Cortex of kidney (tissue), 1 donor: ENCODE measurements at places on chromosomes 6 and 20.

GRCh38 chr6:80886475-80886874, 780.0 kb downstream of the BCKDHB start:
- DNase-seq: no peak

DNA sequence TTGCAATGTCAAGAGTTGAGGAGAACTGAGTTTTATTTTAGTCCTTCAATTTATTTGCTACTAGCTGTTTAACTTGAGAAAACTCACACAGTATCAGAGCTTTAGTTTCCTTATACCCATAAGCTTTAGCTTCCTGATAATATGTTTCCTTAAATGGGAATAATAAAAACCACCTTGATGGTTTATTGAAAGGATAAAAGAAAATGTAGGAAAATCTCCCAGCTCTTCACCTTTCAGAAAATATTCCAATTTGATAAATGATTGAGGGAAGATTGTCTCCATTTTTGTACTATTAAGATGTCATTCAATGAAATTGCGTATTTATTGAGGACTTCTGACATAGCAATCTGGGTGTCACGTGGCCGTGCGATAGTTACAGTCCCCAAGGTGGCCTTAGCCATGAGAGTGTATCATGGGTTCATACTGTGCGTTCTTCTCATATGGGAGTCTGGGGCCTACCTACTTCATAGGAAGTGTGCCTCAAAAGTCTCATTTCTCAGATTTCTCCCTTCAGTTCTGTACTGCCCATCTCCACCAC, 296.3 kb upstream of the BMP2 start:
- no peak for DNase-seq

DNA sequence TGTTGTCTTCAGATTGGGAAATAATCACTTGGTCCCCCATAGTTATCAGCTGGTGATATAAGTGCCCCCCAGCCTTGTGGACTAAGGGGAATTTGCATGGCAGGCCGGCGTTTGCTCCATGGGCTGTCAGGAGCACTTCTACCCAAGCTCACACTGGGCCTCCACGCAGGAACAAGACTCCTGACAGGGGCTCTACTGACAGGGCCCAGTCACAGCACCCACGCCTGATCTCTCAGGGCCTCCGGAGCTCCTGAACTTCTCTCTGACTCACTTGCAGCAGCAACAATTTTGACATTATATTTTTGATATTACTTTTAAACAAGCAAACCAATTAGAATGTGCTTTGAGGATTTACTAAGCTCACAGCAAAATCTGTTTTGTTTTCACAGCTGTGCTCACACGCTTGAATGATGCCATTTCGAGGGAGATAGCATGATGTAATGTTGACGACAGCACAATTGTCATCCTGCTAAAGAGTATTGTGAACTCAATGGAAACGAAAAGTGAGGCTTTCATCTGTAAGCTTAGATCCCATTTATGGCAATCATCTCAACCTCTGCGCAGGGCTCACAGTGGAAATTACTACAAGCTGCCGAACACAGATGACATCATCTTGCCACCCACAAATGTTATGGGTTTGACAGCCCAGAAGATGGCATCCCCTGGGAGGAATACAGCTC, 28.7 kb upstream of the TXNDC5 start:
- no peak for DNase-seq

DNA sequence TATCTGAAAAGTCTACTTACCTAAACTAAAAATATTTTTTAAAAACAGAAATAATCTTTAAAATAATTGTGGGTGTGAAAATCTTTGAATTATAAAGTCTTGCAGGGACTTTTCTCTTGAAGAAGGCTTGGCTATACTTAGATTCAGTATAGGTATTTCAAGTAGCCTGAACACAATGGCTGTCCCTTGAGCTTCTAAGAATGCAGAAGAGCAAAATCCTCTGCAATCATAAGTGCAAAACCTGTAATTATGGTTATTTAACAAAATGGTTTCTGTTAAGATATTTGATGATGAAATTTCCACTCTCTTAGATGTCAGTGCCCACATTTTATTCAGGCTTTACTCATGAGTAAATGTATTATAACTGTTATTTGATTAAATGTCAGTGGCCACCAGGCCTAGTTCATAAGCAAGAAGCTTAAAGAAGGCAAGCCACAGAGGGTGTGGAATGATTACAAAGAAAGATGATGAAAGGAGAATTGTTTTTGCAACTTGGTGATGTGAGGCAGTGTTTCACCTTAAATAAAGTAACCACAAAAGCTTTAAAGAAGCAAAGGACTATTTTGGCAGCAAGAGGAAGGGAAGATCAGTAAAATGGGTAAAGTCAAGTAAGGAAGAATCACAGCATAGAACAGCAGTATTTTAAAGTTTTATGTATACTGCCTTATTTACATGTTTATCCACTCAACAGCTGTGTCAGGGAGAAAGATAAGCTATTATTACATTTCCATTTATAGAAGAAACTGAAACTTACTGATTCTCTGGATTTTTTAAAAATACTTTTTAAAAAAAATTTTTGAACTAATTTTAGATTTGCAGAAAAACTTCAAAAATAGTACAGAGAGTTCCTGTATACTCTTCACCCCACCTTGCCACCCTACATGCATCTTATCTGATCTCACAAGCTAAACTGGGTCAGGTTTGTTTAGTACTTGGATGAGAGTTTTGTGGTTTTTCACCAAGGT, 351.2 kb upstream of the RUNX2 start:
- no peak for DNase-seq

- DNase-seq: no peak
Measured at GRCh38 chr6:43254138-43254817, 11.0 kb downstream of the TTBK1 start.

- DNase-seq: no peak
Measured at GRCh38 chr6:2410656-2411380, 165.4 kb upstream of the GMDS start.

- DNase-seq: no peak
Measured at GRCh38 chr6:159169557-159170332, 545 bp downstream of the FNDC1 start.

- DNase-seq: no peak
Measured at GRCh38 chr6:5202206-5202605, 58.5 kb downstream of the LYRM4 start.

DNA sequence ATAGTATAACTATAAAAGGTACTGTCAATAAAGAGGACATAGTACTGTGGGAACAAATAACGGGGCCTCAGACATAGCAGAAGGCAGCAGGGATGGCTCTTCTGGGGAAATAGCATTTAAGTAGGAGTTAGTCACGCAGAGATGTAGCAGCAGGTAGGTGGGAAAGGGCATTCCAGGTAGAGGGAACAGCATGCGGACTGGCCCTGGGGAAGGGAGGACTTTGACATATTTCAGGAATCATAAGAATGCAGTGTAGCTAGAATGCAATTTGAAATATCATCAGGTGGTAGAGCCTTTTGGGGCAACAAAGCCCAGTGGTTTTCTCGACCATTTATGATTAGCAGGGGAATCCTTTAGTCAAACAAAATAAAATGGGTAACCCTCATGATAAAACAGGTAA, 191.1 kb downstream of the SLC24A3 start:
- no peak for DNase-seq

- no peak for DNase-seq
Measured at GRCh38 chr20:62159839-62160238, 16.3 kb downstream of the SS18L1 start.

GRCh38 chr6:52409499-52409898, 10.6 kb upstream of the EFHC1 start:
- DNase-seq: no peak

DNA sequence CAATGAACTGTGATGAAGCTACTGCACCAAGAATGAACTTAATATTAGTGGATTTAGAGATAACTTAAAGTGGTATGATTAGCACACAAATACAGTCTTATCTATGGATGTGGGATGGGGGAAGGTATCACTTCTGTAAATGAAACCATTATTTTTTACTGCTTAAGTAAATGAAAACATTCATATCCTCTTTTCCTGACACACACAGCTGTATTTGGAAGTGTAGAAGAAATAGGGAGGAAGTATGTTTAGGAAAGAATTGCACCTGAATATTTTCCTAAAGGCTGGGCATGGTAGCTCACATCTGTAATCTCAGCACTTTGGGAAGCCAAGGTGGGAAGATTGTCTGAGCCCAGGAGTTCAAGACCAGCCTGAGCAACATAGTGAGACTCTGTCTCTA, 96.8 kb downstream of the HIVEP2 start:
- DNase-seq: no peak
